ENCODE measurements at places on chromosomes 12 and 14.
A peak's percentile ranks its signal among the peaks of the same experiment; 100 is the strongest.

GRCh38 chr12:49703647-49704137 is 3.5 kb downstream of the FMNL3 start:
- DNase-seq = peak; percentile 18

GRCh38 chr12:50636505-50636904 is 127.4 kb upstream of the ATF1 start:
- DNase-seq = no peak

DNA sequence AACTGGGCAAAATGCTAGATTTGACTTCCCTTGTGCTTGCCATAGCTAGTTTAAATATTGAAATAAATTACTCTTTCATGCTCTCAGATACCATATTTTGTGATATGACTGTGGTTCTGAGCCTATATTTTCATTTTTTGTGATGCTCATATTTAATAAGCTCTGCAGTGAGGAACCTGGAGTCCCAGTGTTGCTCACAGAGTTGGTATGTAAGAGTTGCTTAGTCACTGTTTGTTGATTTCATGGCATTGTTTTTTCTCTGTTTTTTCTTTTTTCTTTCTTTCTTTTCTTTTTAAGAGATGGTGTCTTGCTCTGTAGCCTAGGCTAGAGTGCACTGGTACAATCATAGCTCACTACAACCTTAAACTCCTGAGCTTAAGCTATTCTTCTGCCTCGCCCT is 750.5 kb upstream of the TMEM132C start:
- DNase-seq = no peak

- no peak for DNase-seq
Observed at GRCh38 chr12:118337194-118337838, 35.4 kb downstream of the TAOK3 start.

DNA sequence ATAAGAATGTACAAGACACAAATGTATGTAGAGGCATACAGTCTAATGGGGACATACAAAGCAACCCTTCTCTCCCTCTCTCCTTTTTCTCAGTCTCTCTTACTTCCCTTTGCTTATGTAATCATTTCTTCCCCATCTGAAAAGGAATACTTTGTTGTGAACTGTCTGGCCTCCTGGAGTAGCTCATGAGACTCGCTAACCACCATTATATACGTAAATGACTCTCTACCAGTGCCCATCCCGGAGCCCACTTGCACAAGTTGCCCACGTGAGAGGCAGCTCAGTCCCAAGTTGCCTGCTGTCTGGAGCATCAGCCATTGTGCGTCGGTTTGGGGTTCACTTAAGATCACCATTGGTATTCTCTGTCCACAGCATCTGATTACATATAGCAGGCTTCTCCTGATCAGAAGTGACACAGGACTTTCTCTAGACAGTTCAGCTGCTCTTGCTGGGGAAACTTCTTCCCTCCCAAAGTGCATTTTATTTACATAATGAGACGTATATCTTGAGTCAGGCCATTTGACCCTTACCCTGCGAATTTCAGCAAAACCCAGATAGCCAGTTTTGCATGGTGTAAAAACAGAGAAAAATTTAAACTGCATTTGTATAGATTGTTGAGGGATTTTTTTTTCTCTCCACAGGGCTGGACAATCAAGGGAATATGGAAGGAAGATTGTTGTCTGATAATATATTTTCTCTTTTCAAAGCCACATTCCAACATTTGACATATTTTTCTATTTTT is 220.7 kb upstream of the EGLN3 start:
- no peak for DNase-seq

DNA sequence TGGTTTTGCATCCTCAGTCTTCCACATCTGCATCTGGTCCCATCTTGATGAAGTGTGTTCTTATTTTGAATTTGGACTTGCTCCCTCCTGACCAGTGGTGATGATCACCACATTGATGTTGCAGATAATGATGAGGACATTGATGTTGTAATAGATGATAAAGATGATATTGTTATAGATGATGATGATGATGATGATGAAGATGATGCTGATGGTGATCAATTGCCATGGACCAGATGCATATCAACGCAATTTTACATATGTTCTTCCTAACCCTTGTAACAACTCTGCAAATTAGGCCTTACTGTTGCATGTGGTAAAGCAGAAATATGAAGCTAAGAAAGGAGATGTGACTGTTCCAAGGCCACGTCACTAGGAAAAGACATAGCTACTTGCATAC is 380.3 kb upstream of the TBX3 start:
- DNase-seq = no peak

DNA sequence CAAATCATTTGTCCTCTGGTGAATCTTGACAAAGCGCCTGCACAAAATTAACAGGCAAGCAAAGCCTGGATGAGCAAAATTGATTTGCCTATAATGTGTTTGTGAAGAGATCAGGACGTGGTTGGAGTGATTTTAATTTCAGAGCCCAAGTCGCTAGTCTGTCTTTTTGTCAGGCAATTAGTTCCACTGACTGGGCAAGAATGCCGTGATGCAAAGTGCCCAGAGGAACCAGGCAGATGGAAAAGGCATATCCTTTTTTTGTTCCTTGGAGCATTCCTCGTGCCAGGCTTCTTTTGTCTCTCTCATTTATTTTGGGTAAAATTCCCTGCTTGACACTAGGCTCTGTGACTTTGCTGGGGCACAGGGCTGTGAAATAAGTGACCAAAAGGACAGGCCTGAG is 65.9 kb upstream of the CCDC198 start:
- DNase-seq = no peak

DNA sequence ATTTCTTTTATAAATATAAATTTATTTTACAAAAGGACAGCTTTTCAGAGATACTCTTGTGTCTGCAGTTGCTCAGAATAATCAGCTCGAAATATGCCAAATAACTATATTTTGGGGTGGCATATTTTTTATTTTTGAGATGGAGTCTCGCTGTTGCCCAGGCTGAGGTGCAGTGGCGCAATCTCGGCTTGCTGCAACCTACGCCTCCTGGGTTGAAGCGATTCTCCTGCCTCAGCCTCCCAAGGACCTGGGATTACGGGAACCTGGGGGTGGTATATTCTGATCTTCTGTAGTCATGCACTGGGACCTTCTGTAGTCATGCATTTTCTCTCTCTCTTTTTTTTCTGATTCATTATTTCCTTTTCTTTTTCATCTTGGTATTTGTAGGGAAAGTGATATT is 135.0 kb upstream of the AMIGO2 start:
- DNase-seq = no peak

- DNase-seq = no peak
Observed at GRCh38 chr14:64410084-64410774, 22.1 kb downstream of the MTHFD1 start.

DNA sequence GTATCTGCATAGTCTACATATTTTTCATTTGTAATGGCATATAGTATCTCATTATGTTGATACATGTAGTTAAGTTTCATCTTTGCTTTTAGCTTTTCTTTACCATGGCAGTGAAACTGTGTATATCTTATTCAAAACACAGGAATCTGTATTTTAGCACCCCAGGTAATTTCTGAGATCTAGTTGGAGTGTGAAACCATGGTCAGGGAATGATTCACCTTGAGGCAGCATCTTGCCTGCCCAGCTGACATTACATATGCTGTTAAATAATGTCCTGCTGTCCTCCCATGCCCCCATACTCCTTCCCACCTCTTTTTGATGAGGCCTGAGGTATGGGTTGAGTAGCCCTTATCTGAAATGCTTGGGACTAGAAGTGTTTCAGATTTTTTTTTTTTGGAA is 125.4 kb upstream of the ATF1 start:
- DNase-seq = no peak

GRCh38 chr12:70719071-70719470 is 81.8 kb upstream of the PTPRB start:
- no peak for DNase-seq

DNA sequence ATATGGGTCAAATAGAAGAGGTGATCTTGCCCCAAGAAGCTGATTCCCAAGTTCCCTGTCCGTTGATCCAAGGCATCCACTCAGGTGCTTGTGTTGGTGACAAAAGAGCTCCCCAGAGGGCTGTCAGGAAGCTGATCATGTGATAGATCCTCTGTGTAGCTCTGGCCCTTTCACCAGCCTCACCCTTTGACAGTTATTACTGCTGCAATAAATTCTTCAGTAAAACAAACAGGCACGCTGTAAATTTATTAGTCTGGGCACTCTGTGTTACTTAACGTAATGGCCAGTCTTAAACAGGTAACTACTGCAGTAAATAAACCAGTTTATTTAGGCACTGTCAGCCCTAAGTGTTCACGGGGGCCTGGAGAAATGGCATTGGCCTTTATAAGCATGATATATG is 473.9 kb downstream of the BCL11B start:
- DNase-seq = no peak

- DNase-seq = no peak
Observed at GRCh38 chr12:122615780-122616179, 87.4 kb downstream of the HCAR2 start.

DNA sequence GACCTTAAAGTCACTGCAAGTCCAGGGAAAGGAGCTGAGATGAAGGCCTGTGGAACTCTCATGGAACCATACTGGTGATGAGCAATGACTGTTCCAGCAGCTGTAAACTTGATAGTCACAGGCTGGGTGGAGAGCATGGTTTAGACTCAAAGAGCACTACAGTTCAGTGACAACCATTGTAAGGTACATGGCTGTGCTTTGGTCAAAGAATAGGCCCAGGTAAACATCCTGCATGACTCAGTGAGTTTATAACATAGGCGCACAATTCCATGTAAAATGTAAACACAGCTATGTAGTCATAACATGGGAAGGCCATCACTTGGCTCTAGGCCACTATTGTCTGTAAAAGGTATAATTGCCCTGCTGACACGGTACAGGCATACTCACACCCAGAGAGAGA is 119.3 kb upstream of the FSCB start:
- no peak for DNase-seq

GRCh38 chr12:54981796-54982195 is 2.8 kb downstream of the TESPA1 start:
- no peak for DNase-seq

- no peak for DNase-seq
Observed at GRCh38 chr12:71010143-71010479, 89.6 kb upstream of the PTPRR start.

- no peak for DNase-seq
Observed at GRCh38 chr14:70909733-70910614, 2.7 kb downstream of the PCNX1 start.

- DNase-seq = no peak
Observed at GRCh38 chr14:96693252-96693820, 103.8 kb upstream of the VRK1 start.

DNA sequence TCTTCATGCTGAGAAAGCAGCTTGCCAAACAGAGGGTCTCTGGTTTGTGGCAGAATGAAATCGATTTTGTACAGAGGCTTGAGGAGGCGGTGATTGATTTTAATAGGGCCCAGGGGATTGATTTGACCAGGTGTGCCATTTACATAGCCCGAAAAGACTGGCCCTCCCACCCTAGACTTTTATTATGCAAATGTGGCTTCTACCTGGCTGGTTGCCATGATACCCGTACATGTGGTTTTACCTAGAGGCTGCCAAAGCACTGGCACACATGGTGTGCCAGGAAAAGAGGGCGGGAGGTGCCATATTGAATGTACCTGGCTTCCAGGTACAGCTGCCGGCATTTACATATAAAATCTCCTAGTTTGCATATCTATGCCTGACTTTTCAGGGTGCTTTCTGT is 18.0 kb upstream of the GUCY2C start:
- DNase-seq = no peak

GRCh38 chr14:73344319-73344718 is 107.0 kb downstream of the PAPLN start:
- DNase-seq = no peak

- no peak for DNase-seq
Observed at GRCh38 chr12:34287986-34288962, 266.0 kb downstream of the ALG10 start.

- DNase-seq = no peak
Observed at GRCh38 chr14:69046476-69046860, 67.4 kb upstream of the ACTN1 start.

DNA sequence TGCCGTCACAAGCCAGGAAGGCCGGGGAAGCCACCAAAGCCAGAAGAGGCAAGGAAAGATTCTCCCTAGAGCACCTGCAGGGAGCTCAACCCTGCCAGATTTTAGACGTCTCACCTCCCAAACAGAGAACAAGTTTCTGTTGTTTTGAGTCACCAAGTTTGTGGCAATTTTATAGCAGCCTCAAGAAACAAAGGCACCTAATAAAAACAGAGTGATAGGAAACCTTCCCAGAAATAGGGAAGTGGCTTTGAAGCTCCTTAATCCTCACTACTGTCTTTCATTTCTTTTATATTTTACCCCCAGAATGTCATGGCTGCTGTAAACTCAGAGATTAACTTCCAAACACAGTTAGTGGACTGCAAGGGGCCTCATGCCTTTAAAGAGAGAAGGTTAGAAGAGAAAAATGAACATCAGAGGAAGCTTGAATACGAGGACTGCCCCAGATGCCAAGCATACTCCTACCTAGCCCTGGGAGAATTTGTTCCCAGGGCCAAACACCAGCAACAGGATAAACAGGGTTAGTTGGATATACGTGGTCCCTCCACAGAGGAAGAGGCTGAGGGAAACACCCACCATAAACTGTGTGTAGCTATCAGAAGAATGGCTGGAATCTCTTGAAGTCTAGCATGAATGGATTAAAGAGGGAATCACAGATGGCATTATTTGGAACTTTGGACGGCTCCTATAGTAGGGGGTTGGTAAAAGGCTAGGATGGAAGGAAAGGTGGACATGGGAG is 148.3 kb downstream of the KCNA5 start:
- DNase-seq = no peak

GRCh38 chr14:34023824-34024767 is 73.2 kb upstream of the EGLN3 start:
- no peak for DNase-seq

- DNase-seq = no peak
Observed at GRCh38 chr14:51626788-51627187, 24.9 kb upstream of the FRMD6 start.

- DNase-seq = no peak
Observed at GRCh38 chr14:101008631-101009336, 105.3 kb upstream of the RTL1 start.

- no peak for DNase-seq
Observed at GRCh38 chr12:111412830-111413441, 7.2 kb downstream of the SH2B3 start.

- DNase-seq = no peak
Observed at GRCh38 chr12:848173-848865, 95.9 kb downstream of the WNK1 start.

DNA sequence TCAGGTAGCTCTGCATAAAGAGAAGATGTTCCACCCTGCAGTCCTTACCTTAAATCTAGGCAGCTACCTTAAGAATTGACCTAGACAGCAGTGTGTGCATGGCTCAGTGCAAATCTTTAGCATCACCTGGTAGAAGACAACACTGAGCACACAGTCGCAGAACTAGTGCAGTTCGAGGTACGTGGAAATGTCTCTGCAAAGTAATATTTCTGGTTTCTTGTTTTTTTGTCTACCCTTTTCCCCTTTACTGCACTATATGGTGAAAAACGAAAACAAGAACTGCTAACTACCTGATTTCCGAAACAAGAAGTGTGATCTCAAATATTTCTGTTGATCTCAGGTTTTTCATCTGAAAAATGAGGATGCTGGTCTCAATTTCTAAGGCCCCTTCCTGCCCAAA is 82.5 kb downstream of the ETV6 start:
- DNase-seq = no peak

- no peak for DNase-seq
Observed at GRCh38 chr12:116465856-116466255, 93.3 kb upstream of the MAP1LC3B2 start.

- no peak for DNase-seq
Observed at GRCh38 chr14:76918256-76918781, 92.1 kb downstream of the LRRC74A start.

All from T-helper 17 cell (primary cell).